NCI-H1436 treated with DMSO at 0.1 percent for 48 hours (cell line): ENCODE measurements at places on chromosomes 6 and 20.

DNA sequence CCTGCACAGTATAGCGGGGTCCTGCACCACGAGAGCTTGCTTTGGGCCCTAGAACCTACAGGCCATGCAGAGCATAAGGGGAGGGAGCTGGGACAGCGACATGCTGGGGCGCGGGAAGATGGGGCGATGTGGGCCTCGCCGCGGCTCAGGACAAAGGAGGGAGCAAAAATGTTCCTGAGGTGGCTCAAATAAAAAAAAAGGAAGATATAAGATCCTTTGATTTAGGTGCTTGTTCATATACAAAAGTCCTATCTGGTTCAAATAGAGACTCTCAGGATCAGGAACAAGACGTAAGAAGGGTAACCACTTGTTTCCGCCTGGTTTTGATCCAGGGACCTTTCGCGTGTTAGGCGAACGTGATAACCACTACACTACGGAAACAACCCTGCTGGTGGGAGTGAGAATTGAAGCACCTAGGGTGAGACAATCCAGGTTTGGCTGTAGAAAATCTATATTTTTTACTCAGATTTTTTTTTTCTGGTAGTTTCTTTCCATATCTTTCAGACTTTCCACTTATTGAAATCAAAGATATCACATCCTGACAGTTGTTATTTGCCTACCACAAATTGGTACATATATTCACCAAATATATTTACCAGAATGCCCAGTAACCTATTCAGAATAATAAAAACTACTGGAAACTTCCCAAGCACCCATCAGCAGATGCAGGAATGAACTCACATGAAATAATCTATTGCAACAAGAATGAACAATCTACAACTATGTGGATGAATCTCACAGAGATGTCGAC, 177.9 kb upstream of the ZNF184 start:
- DNase-seq: no peak

- DNase-seq: no peak
Measured at GRCh38 chr6:71412559-71413140, 124.0 kb downstream of the OGFRL1 start.

DNA sequence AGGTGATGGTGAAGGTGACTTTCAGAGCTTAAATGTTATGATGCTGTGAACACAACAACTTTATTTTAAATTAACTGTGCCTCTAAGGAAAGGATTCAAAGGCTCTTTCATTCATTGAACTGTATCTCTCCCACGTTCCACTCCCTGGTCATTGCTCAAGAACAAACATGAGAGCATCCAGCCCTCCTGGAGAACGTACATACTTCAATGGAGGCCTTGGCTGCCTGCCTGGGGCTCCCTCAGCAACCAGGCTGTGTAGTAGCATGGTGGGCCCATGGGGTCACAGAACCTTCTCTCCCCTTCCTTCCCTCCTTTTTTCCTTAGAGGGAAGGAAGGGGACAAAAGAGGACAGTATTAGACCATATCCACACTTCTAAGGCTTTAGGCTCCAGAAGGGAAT, 234.3 kb downstream of the CDC5L start:
- DNase-seq: no peak

GRCh38 chr20:7911586-7912330, 28.5 kb downstream of the HAO1 start:
- DNase-seq: no peak

GRCh38 chr6:169957351-169957963, 206.0 kb downstream of the ERMARD start:
- no peak for DNase-seq

- DNase-seq: no peak
Measured at GRCh38 chr6:161064915-161065314, 73.3 kb downstream of the MAP3K4 start.

DNA sequence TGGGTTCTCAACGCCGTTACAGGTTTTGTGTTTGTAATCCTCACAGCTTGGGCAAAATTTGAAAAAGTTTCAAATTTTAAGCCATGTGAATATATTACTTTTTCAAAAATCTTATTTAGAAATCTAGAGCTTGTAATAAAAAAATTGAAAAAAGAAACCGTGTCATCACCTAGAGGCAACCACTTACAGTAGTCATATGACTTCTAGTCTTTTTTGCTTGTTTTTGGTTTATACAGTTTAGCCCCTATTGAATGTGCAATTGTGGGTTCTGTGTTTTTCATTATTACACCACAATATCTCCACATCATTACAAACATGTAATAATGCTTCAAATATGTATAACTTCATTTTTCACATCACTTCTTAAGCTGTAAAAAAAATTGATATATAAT, 888 bp downstream of the DYNLRB1 start:
- no peak for DNase-seq

DNA sequence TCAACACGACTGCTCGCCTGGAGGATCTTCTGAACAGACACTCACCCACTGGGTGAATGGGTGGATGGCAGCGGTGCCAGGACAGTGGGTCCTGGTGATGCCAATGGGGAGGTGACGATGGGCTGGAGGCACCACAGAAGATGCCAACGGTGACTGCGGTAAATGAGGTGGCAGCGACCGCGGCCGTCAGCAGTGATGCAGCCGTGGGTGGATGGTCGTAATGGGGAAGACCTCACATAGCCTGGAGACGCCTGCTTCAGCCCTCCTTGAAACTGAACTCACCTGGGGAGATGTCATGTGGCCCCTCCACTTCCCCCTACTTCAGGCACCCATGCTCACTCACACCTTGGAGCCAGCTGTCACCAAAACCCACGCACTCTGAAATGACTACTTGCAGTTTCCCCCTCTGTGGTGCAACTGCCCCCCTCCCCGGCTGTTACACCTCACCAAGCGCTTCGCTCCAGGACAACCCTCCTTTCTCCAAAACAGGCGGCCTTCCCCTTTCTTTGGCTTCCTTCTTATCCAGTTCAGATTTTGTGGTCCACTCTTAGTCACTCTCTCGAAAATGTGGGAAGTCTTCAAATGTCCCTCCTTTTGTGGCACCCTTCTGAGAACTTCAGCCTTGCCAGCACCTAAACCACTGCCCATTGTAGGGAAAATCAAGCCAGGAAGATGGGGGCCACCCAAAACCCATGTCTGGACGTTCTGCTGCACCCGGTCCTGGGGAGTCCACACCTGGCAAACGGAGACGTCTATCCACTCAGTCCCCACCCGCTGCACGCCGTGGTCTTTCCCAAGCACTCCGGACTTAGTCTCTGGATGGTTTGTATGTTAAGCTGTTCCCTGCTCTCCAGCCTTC, 10.4 kb upstream of the ABHD16B start:
- DNase-seq: no peak

DNA sequence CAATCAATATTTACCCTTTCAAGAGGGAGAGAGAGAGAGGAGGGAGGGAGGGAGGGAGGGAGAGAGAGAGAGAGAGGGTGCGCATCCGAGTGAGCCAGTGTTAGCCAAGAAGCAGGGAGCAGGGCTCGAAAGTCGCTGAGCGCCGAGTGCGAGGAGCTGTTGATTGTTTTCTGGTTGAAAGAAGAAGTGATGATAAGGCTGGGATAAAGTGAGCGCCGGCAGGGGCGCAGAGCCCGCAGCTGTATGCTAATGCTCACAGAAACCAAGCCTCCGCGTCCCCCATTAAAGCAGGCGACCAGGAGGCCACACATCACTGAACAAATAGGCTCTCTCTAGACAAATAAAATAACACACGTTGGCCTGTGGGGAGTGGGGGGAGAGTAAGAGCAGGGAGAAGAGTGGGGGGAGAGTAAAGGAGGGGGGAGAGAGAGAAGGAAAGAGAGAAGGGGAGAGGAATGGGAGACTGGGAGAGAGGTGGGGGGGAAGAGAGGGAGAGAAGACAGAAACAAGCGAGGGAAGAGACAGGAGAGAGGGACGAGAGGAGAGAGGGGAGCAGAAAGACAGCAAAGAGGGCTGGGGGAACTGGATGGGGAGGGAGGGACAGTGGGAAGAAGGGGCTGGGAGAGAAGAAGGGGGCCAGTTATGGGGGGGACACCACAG, 5.0 kb upstream of the INSM1 start:
- DNase-seq: peak; percentile 85

DNA sequence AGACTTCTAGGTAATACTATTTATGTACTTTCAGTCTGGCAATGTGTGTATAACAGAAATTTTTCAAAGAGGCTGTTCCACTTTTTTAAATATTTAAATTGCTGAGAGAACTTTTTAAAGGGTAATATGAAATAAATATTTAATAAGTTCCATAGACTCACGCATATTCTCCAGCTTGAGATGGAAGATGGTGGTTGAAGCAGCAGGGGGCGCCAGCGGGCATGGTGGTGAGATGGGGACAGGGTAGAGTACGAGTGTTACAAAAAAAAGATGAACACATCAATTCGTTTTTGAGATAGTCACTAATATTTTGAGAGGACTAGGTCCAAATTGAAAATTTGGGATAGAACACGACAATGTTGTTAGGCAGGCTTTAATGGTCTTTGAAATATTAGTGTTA, 68.4 kb downstream of the RSPO3 start:
- no peak for DNase-seq

GRCh38 chr20:62755817-62756724, 40.2 kb upstream of the MRGBP start:
- DNase-seq: no peak

DNA sequence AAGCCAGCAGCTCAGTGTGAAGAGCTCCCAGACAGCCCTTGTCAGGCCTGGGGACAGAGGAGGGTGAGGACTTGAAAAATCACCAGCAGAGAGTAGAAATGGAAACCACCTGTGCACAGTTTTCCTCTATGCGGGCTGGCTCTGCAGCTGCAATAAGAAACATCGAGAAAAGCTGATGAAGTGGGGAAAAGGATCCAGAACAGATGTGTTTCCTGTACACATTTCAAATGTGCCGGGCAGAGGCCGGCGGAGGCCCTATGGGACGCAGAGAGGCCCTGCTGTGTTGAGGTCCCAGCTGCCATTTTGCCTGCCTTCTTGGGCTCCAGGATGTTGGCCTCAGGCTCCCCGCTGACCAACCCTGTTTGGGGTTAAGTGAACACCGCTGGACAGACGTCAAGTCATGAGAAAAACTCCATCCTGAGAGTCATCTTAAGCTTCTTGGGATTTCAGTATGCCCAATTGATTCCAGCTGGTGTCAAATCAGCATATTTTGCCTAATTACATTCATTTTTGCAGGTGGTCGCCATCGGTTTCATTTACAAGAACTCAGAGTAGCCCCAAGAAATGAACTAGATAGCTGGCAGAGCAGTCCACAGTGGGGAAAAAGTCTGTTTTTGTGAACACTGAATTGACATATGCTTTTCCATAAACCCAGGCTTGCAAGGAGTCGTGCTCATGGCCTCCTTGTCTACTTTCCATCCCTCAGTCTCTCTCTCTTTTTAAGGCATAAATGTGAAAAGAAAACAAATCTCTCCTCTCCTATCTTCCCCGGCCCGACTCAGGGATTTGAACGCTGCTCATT, 150.4 kb upstream of the PHACTR3 start:
- no peak for DNase-seq

GRCh38 chr6:106749609-106750008, 120.2 kb downstream of the QRSL1 start:
- DNase-seq: no peak

GRCh38 chr20:40562031-40562430, 127.0 kb downstream of the MAFB start:
- DNase-seq: no peak

DNA sequence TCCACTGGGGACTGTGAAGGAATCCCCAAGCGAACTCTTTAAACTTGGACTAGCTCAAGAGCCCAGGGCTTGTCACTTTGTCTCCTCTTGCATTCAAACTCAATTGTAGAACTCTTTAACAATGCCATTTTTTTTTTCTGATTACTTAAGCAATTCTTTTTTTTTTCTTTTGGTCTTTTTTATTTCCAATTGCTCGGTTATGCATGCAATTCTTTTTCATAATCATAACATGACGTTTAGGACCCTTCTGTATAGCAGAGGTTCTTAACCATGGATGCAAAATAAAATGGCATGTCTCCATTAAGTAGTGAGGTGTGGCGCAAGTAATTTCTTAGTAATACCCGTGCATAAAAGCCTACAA, 466 bp upstream of the BFSP1 start:
- DNase-seq: no peak

GRCh38 chr6:161732594-161732993, 458.7 kb upstream of the AGPAT4 start:
- no peak for DNase-seq

DNA sequence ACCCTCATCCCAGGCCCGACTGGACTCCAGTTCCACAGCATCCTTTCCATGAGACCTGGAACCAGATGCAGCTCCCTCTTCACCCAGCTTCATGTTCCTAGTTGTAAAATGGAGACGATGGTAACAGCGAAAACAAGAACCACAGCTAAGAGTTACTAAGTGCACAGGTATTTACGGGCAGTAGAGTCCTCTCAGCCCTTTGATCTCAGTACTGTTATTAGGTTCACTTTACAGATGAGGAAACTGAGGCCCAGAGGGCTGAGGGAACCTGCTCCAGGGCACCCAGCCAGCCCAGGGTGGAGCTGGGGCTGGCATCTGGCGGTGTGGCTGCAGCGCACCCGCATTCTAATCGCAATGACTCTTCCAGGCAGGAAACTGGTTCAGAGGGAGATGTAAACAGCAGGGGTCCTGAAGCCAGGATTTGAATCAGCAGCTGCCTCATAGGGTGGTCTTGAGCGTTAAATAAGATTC, 858 bp downstream of the BCAS1 start:
- DNase-seq: no peak

DNA sequence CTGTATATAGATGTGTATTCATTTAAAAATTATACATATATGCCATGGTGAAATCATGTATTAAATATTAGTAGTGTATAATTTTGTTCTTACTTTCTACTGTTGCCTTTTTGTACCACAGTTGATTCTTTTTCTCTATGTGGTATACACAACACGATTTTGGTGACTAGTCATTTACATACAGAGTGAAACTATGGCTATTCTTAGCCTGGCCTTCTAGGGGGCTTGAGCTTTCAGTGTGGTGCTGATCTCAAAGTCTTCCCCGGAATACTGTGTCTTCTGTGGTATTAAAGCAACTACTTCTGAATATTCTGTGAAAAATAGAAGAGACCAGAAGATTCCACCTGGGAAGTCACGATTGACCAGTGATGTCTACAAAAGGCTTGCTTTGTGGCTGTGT, 301.9 kb downstream of the UTRN start:
- DNase-seq: no peak

- no peak for DNase-seq
Measured at GRCh38 chr6:72631480-72631879, 9.6 kb downstream of the KCNQ5 start.

GRCh38 chr6:70459235-70459634, 45.9 kb downstream of the FAM135A start:
- no peak for DNase-seq

GRCh38 chr6:89215391-89215790, 1.8 kb downstream of the GABRR1 start:
- no peak for DNase-seq

- no peak for DNase-seq
Measured at GRCh38 chr6:30171677-30172471, 8.5 kb downstream of the TRIM15 start.

DNA sequence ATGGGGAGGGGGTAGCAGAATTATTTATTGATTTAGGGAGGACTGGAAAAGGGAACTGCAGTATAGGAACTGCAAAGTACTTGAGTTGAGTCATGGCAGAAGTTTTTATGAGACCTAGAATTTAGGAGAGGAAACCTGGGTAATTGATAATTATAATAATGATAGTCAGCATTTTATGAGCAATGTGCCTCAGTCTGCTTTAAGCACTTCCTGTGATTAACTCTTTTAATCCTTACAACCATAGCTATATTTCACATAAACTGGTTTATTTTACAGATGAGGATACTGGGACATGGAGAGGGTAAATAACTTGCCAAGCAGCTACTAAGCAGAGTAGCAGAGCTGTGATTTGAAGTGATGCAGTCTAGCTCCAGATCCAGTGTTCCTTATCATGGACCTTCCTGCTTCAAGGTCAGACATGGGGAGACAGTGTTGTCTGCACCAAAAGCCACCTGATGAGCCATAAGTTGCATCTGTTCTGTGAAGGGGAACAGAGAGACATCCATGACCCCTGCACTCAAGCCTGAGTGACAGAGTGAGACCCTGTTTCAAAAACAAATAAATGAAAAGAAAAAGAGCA, 13.6 kb downstream of the LRRC1 start:
- no peak for DNase-seq
